A549 treated with CpdA at 1 μM for 4 hours (cell line): ENCODE measurements at places on chromosomes 13 and 19. TPM values are rescaled to one million over a fixed set of nuclear protein-coding genes. Genes with fewer than 3 reads are reported as not detected.

Gene ZNF888
- total RNA-seq = 0.01 TPM in 1 of 5 replicates, not detected in the others

Gene LHFPL6
- 7.4 to 8.5 TPM (median 7.8 TPM) in 5 replicates for total RNA-seq

Gene DNAAF3
- total RNA-seq = 5.2 to 7.2 TPM (median 6.9 TPM) in 5 replicates

Gene PET100
- 52.5 to 80.8 TPM (median 53.6 TPM) in 5 replicates for total RNA-seq

Gene ARHGAP33
- total RNA-seq = 3.5 to 8.1 TPM (median 5.6 TPM) in 5 replicates
